Mammary epithelial cell (primary cell): ENCODE measurements at places on chromosomes 5 and 9.

- DNase-seq: no peak
Observed at GRCh38 chr9:127007638-127008037, 93.1 kb downstream of the RALGPS1 start.

GRCh38 chr5:127647361-127647958 lies 1.4 kb upstream of the CTXN3 start:
- DNase-seq: peak; percentile 44

- no peak for DNase-seq
Observed at GRCh38 chr9:126698251-126698650, 84.5 kb downstream of the LMX1B start.

GRCh38 chr9:126763130-126763764 lies 41.6 kb upstream of the ZBTB43 start:
- peak; percentile 37 for DNase-seq

- peak; percentile 21 for DNase-seq
Observed at GRCh38 chr9:130433168-130433946, 11.4 kb upstream of the ASS1 start.

DNA sequence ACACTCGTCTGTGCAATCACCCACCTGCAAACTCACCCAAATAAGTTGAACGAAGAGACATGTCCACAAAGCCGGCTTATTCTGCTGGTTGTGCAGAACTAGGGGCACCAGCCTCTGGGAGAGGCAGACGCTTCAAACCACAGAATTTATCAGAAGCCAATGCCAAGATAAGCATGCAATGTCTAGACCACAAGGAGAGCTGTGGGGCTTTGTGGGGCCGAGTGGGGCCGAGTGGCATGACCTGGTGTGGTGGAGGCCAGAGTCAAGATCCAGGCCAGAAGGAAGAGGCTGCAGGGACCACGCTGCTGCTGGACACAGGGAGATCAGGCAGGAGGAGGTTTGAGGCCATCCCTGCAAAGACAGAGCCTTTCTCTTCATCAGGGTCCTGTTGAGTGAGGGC lies 259.0 kb downstream of the IRX2 start:
- no peak for DNase-seq

DNA sequence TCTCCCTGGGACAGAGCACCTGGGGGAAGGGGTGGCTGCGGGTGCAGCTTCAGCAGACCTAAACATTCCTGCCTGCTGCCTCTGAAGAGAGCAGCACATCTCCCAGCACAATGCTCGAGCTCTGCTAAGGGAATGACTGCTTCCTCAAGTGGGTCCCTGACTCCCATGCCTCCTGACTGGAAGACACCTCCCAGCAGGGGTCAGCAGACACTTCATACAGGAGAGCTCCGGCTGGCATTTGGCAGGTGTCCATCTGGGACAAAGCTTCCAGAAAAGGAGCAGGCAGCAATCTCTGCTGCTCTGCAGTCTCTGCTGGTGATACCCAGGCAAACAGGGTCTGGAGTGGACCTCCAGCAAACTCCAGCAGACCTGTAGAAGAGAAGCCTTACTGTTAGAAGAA lies 77.2 kb downstream of the SLCO6A1 start:
- DNase-seq: no peak

- DNase-seq: no peak
Observed at GRCh38 chr9:96135753-96136290, 166.2 kb downstream of the HSD17B3 start.

DNA sequence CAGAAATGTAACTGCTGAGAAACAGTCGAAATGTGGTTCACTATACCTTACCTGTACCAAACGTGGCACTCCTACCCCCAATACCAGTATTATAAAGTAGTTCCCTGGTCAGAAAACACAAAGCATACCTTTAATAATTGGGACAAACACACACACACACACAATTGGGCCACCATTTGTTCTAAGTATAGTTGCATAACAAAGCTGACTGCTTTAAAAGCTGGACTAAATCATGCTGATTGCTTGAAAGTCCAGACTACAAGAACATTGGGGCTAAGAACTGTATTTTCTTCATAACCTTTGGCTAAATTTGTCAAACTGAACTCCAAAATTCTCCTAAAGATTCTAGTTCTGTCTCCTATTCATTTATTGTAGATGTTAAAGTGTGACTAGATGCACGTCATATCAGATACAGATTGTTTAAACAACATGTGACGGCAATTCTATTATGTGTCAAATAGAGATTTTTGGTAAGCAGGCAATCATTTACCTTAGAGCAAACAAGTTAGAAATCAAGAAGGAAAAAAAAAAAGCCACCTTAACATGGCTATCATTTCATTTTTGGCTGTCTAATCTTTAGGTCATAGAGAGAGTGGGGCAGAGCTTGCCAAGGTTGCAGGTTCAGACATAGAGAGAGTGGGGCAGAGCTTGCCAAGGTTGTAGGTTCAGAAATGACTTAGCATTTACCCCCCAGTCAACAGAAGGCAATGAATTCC lies 265.1 kb downstream of the ARL15 start:
- DNase-seq: no peak

GRCh38 chr9:113741886-113742854 lies 133.9 kb upstream of the ZNF618 start:
- DNase-seq: no peak

DNA sequence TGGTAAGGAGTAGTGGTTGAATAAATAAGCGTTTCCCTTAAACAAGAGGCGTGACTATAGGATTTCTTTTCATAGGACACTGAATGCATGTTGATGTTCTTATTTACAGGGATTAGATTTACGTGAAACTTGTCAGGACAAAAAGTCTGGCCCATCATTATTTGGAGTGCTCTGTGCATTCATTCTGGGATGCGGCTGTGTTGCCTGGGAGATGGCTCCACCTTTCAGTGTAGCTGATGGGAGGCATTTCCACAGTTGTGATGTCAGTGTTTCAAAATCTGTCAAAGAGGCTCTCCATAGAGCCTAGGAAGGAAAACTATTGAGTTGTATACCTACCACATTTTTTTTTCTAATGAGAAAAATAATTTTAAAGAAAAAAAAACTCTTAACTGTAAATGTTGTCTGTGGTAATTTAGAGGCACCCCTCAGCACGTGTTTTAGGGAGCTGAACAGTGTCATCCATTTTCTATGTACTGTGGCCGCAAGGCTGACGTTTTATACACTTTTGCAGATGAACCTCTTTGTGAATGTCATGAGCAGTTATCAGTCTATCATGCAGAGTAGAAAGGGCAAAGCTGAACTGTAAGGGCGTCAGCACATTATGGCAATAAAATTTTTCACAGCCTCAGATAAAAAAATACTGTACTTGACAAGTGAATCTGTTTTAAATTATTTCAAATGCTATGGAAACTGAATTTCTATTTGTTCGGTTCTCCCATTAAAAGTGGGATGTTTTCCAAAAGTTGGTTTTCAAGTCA lies 202.7 kb downstream of the PBX3 start:
- no peak for DNase-seq

- no peak for DNase-seq
Observed at GRCh38 chr9:72875221-72875620, 77.6 kb downstream of the ALDH1A1 start.

DNA sequence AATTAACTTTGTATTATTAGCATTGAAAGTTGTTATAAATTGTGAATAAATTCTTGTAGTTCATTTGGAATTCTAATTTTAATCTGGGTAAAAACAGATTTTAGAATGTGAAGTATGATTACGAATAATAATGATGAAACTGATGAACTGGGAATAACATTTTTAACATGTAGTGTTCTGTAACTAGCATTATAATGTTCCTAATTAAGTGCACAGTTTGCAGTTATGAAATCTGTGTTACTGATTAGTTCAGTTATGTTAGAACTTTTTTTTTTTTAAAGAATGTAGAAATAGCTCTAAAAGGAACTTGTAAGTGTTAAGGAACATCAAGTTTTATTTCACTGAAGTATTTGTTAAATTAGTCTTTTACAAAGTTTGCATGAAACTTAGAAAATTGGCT lies 48.9 kb upstream of the EIF4EBP3 start:
- DNase-seq: no peak

DNA sequence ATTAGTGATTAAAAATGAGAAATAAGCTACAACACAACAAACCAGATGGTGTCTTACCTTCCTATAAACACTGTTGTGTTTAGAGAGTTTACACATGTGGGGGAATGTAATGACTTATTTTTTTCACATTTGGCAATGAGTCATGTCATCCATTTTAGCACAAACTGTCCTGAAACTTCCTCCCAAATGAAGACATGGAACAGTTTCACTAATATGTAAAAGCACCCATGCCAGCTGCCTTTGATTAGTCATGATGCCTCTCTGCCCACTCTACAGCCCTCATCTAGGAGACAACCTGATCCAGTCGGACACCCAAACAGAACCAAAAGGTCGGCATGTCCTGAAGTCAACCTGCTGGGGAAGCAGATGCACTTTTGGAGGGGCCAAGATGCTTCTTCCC lies 98.2 kb downstream of the SEMA5A start:
- DNase-seq: no peak

- DNase-seq: no peak
Observed at GRCh38 chr5:133396814-133397213, 215.5 kb downstream of the FSTL4 start.

DNA sequence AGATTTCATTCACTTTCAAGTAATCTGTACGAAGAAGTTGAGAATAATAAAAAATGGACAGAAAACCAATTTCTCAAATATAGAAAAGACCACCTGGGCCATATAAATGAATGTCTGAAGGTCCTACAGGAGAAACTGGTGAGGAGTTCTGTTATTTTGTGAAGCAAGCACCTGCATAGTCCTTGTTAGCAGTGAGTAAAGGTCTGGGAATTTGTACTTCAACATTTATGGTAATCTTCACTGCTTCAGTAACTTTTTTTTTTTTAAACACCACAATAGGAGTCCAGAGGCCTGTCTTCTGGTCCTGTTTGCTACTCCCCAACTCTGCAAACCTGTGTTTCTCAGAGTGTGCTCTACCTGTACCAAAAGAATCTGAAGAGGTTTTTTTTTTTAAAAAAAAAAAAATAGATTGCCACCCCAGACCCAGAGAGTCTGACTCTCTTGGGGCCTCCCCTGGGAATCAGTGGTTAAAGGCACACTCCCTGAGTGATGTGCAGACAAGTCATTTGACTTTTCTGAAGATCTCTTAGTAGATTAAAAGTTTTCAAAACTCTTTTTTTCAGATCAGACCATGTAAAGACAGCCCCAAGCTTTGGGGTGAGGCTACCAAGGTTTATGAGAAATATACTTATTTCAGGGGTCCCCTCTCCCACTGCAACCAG lies 55.5 kb downstream of the FAM81B start:
- DNase-seq: peak; percentile 57

- DNase-seq: no peak
Observed at GRCh38 chr5:170075696-170076095, 30.0 kb upstream of the FOXI1 start.

- DNase-seq: no peak
Observed at GRCh38 chr5:142939884-142940283, 169.7 kb downstream of the ARHGAP26 start.

- no peak for DNase-seq
Observed at GRCh38 chr9:92071634-92072033, 43.6 kb downstream of the SPTLC1 start.

- no peak for DNase-seq
Observed at GRCh38 chr9:100057624-100058023, 41.2 kb downstream of the ERP44 start.

- peak; percentile 20 for DNase-seq
Observed at GRCh38 chr5:107615299-107615817, 55.4 kb downstream of the EFNA5 start.

- DNase-seq: no peak
Observed at GRCh38 chr9:27337236-27337635, 40.3 kb upstream of the EQTN start.

GRCh38 chr5:32503261-32503660 lies 58.7 kb upstream of the ZFR start:
- no peak for DNase-seq
